ENCODE measurements at places on chromosomes 2 and 18.
A peak's percentile ranks its signal among the peaks of the same experiment; 100 is the strongest.

- no peak for DNase-seq
Observed at GRCh38 chr2:218582076-218582475, 13.4 kb downstream of the CNOT9 start.

- DNase-seq = no peak
Observed at GRCh38 chr18:76357585-76358260, 137.3 kb downstream of the ZNF516 start.

DNA sequence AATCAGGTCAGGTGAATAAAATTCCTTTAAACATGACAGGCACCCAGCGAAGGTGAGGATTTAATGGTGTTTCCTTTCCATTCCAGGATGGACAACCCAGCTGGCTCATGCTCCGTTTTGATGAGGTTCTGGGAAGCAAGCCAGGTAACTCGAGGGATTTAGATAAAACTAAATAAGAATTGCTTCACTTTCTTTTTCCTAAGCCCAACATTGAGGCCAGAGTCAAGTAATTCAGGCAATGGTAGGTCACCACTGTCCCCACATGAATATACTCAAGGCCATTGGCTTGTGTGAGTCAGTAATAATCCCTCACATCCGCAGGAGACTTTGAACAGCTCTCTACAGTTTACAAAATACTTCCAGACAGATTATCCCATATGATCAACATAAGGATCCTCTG is 16.2 kb upstream of the LRATD1 start:
- DNase-seq = no peak

DNA sequence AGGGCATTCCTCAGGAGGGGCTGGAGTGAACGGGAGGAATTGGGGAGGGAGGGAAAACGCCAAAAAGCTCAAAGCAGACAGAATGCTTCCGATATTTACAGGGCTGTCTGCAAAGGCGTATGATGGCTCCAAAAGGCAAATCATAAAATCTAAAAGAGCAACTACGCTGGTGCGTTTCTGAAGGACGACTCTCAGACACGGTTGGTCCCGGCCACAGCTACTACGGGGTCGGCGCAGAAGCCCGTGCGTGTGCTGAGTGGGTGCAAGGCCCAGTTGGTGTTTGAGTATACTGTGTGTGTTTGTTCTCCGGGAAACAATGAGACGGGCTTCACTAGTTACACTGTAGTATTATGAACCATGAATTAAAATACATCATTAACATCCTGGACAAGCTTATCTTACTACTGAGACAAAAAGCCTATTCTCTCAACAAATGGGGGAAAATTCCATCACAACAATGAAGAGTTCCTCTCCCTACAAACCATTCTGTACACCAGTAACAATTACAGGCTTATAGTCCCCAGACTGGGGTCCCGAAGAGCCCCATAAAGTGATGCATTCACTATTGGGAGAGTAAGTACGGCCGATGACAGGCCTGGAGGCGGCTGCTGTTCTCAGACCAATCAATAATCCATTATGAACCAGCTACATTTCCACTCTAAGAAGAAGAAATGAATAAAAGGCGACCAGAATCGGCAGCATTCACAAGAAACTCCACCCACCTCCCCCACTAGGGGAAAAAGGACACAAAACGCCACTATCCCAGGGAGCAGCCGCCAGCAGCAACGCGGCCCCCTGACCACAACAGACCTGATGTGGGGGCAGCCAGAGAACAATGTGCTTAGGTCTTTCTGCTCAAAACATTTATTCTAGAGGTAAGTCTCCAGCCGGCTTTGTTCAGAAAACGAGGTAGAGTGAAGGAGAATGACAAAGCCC is 43.4 kb downstream of the ZNF516 start:
- DNase-seq = no peak

DNA sequence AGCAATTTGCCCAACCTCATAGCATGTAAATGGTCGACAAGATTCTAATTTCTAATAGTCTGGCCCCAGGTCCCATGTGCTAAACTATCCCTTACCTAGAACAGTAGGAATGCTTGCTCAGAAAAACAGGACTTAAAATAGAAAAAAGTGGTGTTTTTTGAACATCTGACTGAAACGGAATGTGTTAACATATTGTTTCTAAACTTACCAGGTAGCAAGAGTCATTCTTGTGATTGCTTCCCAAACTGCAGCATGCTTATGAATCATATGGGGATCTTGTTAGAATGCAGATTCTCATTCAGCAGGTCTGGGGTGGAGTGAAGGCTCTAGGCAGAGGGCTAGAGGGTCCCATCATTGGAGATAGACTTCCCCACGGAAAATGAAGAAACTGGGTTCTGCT is 5.8 kb upstream of the SLC20A1 start:
- DNase-seq = no peak

DNA sequence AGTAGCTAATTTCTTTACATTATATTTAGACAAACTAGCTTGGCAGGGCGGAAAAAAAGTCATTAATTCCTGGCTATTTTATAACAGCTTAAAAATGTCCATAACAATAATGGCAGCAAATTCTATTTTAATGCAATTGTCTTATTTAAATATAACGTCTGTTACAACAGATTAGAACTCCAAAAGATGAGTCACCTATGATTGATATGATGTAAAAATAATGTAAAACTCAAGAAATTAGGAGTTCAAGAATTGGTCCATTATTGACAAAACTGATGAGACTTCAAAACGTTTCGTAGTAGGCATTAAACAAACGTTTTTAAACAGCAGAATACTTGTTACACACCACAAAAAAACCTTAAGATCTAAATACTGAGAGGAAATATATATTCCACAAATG is 2.7 kb downstream of the XPO1 start:
- DNase-seq = no peak

DNA sequence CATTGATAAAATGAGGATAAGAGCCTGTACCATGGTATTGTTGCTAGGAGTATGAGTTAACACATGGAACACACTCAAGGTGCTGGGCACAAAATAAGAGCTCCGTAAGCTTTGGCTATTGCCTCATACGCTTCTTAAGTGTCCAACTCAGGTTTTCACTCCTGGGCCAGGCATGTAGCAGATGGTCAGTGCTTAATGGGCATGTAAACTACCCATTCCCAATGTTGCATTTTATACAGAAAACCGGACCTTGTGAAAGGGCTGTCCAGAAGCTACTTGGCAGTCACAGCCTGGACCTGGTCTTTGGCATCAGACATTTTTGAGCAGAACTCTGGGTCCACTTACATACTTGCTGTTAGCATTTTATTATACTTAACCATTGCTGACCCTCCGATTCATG is 26.9 kb downstream of the MGAT5 start:
- DNase-seq = no peak

DNA sequence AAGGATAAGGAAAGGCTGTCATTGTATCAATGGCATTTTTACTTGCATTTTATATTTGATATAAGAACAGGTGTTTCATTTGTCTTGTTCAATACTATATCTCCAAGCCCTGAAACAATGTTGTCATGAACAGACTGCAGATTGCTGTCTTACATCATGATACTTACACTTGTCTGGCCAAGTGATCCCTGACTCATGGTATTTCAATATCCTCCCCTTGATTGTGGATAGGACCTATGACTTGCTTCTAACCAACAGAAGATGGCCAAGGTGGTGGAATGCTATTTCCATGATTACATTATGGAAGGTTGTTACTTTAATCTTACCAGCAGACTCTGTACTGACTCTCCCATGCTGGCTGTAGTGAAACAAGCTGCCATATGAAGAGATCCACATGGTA is 471.1 kb downstream of the CCDC85A start:
- DNase-seq = no peak

DNA sequence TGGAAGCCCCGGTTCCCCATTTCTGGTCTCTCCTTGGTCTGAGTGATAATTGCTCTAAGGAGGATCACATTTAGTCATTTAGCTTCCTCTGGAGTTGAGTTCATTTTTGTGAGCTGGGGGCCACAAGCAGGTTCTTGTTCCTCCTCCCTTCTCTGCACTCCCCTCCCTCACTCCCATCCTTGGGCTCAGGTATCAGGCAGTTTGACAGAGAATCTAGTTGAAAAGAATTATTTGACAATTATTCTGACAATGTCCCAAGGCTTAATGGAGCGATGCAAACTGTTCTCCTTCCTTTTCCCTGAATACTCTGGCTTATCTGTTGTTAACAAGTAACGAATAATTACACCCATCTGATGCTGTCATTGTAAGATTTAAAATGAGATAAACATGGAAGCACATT is 61.5 kb downstream of the SERPINB8 start:
- DNase-seq = no peak

DNA sequence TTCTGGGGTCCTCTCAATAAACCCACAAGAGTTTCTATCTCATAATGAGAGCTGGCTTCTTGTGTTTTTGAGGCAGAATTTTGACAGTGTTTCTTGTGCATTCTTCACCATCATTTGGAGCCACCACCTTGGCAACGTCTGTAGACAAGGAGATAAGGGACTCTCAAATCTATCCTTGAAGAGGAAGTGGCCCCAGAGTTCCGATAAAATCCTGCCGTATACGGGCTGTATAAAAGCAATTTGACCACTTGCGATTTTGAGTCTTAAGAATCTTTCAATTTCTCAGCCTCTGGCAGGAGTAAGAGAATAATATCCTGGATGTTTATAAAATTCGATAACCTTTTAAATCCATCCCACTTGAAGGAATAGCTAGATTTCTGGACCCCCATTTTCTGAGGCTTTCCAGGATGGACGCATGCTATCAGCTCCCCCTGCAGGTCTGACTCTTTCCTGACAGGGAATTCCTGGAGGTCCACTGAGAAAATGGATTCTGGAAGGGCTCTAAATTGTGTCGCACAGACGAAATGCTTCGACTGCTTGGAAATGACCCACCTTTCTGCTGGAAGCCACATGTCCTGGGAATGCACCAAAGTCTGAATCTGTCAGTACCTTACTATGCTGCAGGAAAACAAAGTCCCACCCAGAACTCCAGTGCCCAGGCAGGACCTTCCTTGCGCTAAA is 54.1 kb downstream of the E2F6 start:
- DNase-seq = peak; percentile 52

- DNase-seq = peak; percentile 68
Observed at GRCh38 chr2:160493227-160494028, at the start of gene RBMS1. Gene RBMS1, minus strand, starts transcription at chr2:160493807. Its CDS starts 444 bp downstream, at chr2:160493363.

DNA sequence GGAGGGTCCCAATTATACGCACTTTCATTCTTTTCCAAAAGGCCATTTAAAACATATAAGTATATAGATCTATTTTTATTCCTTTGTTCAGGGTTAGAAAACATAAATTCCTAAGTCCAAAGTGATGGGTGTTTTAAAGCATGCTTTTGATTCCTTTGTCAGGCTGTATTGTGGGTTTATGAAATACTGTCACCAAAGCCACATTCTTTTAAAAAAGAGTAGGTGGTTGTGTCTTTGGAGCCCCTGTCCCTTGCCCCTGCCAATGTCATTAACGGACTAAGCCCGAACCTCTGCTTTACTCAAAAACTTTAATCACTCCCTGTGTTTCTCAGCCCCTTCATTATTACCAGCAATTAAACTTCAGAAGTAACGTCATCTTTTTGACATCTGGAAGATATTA is 104.9 kb upstream of the APCDD1 start:
- no peak for DNase-seq
